Activated CD4-positive, alpha-beta T cell treated with anti-CD3 and anti-CD28 coated beads for 36 hours (primary cell): ENCODE measurements at places on chromosomes 16 and 17. TPM values are rescaled to one million over a fixed set of nuclear protein-coding genes. Genes with fewer than 3 reads are reported as not detected.

Gene KRTAP4-6
- not detected for total RNA-seq

Gene ZNF23
- 9.6 TPM for total RNA-seq

Gene MT1A
- 0.74 TPM for total RNA-seq

Gene BLMH
- total RNA-seq: 74.5 TPM

Gene SBK1
- 6.6 TPM for total RNA-seq

Gene CLEC19A
- not detected for total RNA-seq

Gene LGALS9B
- not detected for total RNA-seq

Gene KRT12
- total RNA-seq: not detected

Gene C17orf107
- 2.6 TPM for total RNA-seq

Gene HOXB2
- 2.8 TPM for total RNA-seq

Gene LUC7L
- total RNA-seq: 44.6 TPM

Gene TIGD7
- total RNA-seq: 2.9 TPM

Gene PRSS21
- total RNA-seq: 0.71 TPM

Gene RAB37
- 3.5 TPM for total RNA-seq

Gene HSD11B2
- 2.0 TPM for total RNA-seq
